ENCODE measurements at places on chromosomes 2 and 18.

DNA sequence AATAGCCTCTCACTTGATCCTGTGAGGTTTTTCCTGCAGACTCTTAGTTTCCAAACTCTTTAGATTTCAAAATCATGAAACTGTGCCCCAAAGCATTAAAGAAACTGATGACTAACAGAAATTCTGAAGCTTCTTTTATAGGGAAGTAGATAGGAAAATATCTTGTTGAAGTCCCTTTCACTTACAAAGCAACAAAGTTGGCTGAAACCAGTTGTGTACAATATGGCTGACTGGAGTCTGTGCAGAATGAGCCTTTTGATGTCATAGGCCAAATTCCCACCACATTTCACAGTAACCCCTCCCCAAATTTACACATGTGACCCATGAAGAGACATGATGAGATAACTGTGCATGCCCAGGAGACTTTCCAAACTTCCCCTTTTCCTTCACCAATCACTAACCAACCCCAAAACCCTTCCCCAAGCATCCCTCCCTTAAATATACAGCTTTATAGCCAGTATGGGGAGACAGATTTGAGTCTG is 61.7 kb upstream of the NCK2 start:
- no peak for DNase-seq

DNA sequence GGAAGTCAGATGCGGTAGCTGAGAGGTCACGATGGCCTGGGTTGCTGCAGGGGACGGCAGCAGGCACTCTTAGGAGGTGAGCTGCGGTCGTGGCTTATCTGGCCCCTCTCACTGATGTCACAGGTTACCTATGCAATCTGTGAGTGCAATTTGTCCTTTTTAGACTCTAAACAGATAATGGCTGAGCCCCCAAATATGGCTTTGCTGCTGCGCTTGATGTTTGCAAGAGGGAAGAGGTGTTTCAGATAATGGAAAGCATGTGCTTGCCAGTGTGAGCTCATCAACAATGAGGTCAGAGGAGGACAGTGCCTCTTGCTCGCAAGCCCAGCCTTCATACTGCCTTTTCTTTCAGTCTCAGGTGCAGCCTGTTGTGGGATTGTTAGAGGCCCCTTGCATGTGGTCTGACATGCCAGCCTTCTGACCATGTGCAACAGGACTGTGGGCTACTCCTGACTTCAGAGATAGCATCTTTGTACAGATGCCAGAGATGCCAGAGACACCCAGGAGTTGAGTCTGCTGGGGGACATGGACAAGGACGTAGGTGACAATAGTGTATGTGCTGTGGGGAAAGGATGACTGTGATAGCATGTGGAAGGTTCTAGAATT is 151.3 kb downstream of the TANC1 start:
- DNase-seq = no peak

GRCh38 chr18:45664824-45665763 is 49.8 kb downstream of the SLC14A2 start:
- DNase-seq = peak; percentile 40

GRCh38 chr2:233422649-233423551 is 68.6 kb downstream of the DGKD start:
- no peak for DNase-seq

- peak; percentile 36 for DNase-seq
Observed at GRCh38 chr18:79507076-79507545, 111.4 kb downstream of the NFATC1 start.

DNA sequence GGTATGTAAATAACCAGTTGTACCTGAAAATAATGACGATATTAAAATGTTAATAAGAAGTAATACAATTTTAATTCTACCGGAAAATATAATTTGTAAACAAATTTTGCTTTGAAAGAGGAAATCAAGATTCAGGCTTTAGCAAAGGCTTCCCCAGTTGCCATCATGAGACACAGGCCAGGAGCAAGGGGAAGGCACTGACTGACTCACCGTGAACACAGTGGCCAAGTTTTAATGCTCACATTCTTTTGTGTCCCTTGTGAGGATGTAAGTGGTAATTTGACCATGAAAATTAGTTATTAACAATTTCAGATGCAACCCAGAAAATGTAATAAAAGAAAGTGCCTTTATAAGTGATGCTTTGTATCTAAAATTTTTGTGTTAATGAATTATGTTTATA is 164.1 kb downstream of the GREB1L start:
- peak; percentile 26 for DNase-seq

- DNase-seq = no peak
Observed at GRCh38 chr2:42949125-42949524, 156.7 kb upstream of the HAAO start.

DNA sequence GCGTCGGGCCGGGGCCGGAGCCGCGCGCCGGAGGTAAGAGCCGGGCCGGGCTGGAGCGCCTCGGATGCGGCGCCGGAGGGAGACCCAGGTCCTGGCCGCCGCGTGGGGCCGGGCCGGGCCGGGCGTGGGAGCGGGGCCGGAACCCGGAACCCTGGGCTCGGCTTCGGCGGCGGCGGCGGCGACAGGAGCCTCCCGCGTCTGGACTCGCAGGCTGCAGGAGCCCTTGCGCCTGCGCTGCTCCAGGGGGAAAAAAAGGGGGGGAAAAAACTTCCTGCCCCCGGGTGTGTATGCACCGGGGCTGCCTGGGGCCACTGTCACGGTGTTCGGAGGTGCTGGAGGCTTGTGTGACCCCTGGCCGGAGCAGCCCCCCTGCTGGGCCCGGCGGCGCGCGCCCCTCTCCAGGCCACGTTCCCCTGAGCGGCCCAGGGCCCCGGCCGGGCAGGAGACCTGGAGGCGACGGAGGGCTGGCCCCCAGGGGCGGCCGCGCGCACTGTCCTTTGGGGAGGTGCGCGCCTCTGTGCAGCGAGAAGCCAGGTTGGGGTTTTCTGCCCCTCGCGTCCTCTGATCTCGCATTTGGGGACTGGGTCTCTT is 864 bp downstream of the KLHL29 start:
- DNase-seq = no peak

- DNase-seq = peak; percentile 37
Observed at GRCh38 chr2:8477552-8478470, 204.0 kb upstream of the ID2 start.

DNA sequence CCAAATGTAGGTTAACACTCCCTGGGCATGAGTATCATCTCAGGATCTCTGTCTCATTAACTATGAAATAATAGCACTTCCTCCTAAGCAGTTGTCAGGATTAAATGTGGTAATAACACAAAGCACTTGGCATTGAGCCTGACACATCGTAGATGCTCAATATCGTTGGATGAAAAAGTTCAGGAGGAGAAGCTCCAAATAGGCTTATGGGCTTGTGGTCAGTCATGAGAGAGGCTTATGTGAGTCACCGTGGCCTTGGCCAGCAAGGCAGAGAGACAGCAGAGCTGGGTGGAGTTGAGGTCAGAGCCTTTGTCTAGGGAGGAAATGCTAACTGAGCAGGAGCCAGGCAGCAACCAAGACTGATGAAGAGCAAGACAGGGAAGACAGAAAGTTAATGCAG is 68.3 kb upstream of the PPM1B start:
- DNase-seq = peak; percentile 99

- no peak for DNase-seq
Observed at GRCh38 chr2:49306925-49307324, 152.6 kb upstream of the FSHR start.

GRCh38 chr2:216671791-216672343 is 23.5 kb downstream of the IGFBP5 start:
- no peak for DNase-seq

DNA sequence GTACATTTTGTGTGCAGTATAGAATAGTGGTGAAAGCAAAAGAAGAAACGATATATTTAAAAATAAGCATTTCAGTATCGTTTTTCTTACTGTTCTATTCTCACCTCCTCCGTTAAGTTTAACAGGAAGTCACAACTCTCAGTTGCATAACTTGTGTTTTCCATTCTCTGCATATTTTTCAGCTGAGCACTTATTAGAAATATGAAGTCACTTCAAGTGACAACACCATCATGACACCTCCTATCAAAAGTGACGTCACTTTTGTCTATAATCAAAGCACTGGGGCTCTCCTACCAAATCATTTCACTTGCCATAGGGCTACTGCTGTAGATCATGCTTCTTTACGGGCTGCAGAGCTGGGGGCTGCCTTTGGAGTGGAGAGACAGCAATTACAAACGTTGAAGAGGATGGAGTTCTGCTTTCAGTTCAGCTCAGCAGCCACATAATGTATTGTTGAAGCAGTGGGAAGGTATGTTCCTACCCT is 36.3 kb downstream of the STAT4 start:
- no peak for DNase-seq

- peak; percentile 84 for DNase-seq
Observed at GRCh38 chr2:217099561-217099960, 239.7 kb upstream of the TNP1 start.

DNA sequence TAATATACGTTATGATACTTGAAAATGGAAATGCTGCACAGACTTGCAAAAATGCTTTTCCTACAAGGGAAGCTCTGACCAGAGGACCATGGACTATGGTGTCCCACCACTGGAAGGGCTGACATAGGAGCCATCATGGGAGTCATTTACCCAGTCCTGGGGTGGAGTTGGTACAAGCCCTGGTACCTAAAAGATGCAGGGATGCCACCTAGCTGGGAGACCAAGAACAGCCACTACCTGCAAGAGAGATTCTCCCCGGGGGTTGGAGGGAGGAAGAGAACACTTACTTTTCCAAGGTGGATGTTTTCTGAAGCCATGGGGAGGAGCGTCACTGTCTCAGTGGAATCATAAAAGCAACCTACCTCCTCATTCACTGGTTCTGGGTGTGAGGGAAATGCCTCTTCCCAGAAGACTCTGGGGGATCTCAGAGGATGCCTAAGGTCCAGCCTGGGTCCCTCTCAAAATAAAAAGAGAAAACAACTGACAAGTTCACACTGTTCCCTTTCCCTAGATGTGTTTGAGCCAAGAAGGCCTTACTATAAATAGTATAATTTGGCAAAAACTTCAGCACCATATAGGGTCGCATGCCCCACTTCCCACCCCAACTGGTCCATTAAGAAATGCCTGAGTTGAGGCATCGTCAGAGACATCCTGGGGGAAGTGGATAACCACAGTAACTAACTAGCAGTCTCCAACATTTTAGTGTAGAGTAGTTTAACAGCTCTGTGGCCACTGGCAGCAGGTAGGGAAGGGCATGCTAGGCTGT is 39.9 kb downstream of the REEP1 start:
- DNase-seq = no peak

GRCh38 chr2:11389551-11390398 is 45.3 kb upstream of the ROCK2 start:
- DNase-seq = no peak

- DNase-seq = no peak
Observed at GRCh38 chr2:12313445-12314126, 403.1 kb upstream of the TRIB2 start.

DNA sequence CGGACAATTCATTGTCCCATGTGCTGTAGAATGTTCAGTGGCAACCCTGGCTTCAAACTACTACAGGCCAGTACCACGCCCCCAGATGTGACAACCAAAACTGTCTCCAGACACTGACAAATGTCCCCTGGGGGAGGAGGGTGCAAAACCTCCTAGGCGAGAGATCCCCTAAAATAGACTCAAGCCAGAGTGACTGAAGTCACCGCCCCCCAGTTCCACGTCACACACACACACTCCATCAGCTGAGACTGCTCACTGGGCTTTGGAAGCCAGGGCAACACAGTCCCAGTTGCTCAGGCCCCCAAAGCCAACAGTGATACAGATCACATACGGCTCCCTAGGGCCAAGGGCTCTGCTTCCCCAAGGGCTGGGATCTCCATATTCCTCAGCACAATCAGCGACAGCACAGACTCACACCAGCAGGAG is 19.1 kb downstream of the HDAC4 start:
- DNase-seq = no peak

- no peak for DNase-seq
Observed at GRCh38 chr2:63594660-63595059, 5.9 kb downstream of the MDH1 start.

DNA sequence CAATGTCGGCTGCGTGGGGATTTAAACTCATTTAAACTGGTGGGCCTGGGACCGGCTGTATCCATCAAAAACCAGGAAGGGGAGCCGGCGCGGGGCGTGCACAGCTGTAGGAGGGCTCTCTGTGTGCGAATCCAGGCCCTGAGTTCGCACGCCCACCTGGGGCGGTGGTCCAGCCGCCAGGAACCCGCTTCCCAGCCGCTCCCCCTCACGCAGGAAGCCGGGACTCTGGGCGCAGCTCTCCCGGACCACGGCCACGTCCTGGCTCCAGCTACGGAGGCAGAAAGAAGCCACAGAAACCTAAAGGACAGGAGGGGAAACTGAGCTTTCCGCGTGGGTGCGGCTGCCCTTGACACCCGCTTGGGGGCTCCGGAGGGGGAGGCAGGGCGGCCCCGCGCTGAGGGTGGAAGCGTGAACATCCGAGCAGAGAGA is 80.6 kb downstream of the GFPT1 start:
- DNase-seq = no peak

- no peak for DNase-seq
Observed at GRCh38 chr18:57125627-57126026, 21.3 kb upstream of the BOD1L2 start.

DNA sequence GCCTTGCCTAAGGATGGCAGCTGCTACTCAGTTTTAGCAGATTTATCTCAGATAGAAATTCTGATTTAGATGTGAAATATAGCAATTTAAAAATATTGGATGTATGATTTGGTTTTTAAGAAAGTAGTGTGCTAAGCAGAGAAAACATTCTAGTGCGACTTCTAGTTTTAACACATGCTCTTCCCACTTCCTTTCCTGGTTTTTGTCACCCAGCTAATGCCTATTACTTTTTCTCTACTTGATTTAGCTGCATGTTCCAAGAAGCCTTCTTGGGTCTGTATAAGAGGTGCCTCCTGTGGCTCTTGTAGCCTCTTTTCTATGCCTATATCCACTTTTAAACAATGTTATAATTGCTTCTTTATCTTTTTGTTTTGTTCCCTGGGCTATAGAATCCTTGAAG is 53.0 kb downstream of the GPD2 start:
- DNase-seq = no peak

GRCh38 chr2:68284896-68285295 is 32.6 kb upstream of the PPP3R1 start:
- DNase-seq = peak; percentile 67

- no peak for DNase-seq
Observed at GRCh38 chr2:105797298-105797819, 52.6 kb downstream of the NCK2 start.

- DNase-seq = no peak
Observed at GRCh38 chr2:213098612-213099011, 52.8 kb downstream of the IKZF2 start.

GRCh38 chr2:136137982-136138381 is 20.0 kb upstream of the CXCR4 start:
- no peak for DNase-seq

Measured in stromal cell of bone marrow (primary cell).